Nucleus accumbens (tissue), 56 donors: ENCODE measurements at places on chromosomes 5 and 9.

DNA sequence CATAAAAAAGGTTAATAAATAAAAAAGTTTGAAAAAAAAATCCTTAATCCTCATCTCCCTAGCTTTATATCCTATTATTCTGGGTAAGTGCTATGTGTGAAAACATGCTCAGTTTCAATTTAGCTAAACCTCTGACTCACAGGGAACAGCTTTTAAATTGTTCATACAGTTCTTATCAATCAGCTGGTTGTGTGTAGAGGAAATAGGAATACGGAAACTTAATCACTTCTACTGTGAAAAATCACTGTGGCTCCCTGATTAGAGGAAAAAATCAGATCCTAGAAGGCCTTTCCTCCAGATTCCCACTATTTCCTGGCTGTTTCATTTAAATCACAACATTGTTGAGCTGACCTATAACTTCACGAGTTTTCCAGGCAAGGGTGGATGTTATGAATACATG is 120.5 kb downstream of the MARCHF3 start:
- no peak for DNase-seq

DNA sequence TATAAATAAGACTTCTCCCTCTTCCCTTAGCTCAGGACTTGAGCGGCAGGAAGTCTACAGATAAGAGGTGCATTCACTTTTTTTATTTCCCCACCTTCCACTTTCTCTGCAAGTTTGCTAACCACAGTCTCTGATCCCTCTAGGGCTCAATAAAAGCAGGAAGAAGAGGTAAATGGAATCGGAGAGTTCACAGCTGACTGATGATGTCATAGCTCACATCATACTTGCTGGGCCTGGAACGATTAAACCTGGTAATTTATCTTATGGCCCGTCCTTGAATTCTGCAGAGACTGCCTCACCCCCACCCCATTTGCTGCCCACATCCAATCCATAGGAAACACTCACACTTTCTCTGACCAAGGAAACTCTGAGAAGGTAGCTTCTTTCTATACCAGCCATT is 62.9 kb downstream of the DRD1 start:
- DNase-seq, result no peak

DNA sequence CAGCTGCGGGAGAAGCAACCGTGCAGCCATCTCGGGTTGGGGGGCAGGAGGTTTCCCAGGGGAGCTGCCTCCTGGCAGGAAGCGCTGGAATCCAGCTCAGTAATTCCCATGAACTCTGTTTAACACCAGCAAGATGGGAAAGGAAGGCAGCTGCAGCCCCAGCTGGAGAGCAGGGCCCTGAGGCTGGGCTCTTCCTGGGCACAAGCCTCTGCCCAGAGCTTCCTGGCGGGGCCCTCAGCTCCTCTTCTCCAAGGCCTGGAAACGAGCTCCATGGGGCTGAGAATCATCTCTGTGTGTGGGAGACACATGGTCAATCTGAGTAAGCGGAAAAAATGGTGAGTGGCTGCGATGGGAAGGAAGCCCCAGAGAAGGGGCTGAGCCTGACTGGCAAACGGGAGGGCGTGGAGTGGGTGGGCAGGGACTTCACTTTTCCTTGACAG is 6.3 kb downstream of the MRPL36 start:
- no peak for DNase-seq

- no peak for DNase-seq
Observed at GRCh38 chr9:115978659-115979096, 174.9 kb upstream of the PAPPA start.

DNA sequence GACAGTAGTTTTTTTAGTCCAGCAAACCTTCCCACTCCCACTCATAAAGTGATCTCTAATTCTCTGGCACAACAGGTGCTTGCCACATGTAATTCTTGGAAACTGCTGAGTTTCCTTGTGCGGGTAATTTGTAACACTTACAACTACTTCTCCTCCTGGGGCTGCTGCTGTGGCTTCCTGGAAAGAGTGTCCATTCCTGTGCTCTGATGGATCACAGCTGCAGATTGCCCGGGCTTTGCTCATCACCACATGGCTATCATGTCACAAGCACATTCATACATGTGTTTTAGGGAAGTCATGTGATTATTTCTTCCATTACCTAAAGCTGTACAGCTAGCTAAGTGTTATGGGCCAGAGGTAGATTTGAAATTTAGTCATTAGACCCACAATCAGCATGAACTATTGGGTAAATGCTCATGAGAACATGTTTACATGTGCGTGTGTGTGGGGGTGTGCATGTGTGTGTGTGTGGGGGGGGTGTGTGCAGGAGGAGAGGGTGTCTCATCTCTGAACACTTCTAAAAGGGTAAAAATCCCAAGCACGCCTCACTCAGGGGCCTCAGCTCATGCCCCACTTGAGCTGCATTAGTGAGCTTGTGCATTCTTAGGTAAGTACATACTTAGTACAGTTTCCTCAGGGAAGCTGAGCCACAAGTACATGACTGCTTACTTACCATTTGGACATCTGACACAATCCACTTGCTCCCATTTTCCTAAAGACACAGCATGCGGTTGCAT is 118.1 kb upstream of the CCDC112 start:
- DNase-seq, result no peak

DNA sequence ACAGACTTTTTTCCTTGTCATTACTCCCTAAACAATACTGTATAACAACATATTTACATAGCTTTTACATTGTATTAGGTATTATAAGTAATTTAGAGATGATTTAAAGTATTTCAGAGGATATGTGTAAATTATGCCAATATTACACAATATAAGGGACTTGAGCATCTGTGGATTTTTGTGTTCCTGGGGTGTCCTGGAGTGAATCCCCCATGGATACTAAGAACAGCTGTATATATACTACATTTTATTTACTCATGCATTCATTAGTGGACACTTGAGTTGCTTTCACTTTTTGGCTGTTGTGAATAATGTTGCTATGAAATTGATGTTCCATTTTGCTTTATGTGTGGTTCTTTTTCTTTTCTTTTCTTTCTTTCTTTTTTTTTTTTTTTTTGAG is 348.8 kb downstream of the SH3GL2 start:
- no peak for DNase-seq

- no peak for DNase-seq
Observed at GRCh38 chr5:168269937-168270330, 21.5 kb upstream of the WWC1 start.

GRCh38 chr9:21153336-21154017 is 11.8 kb upstream of the IFNW1 start:
- DNase-seq, result no peak

DNA sequence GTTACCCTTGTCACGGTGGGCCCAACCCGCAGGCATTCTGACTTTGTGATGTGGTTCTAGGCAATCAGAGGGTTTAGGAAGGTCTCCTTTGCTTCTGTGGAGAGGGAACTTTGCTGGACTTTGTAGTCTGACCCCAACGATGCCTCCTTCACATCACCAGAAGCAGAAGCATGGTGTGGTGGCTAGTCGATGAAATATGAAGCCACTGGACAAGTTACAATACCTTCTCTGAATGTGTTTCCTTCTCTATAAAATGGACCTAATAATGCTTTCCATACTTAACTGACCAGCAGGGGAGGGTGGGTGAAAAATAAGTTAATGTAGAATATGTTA is 607 bp downstream of the SPEF2 start:
- DNase-seq, result no peak
